ENCODE measurements at places on chromosomes 2 and 18.

DNA sequence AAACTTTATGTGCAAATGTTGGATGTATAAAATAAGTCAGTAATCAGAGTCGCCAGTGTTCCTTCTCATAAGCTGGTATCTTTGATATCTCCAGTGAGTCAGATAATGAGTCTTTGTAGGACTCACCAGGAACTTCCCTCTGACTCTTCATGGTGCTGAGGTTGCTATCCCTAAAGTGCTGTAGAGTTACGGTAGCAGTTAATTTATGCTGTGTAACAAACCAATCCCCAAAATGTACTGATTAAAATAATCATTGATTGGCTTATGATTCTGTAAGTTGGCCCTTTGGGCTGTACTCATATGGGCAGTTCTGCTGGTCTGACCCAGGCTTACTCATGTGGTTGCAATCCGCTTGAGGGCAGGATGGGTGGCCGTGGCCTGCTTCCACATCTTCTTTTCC is 43.8 kb downstream of the MAIP1 start:
- DNase-seq: no peak

DNA sequence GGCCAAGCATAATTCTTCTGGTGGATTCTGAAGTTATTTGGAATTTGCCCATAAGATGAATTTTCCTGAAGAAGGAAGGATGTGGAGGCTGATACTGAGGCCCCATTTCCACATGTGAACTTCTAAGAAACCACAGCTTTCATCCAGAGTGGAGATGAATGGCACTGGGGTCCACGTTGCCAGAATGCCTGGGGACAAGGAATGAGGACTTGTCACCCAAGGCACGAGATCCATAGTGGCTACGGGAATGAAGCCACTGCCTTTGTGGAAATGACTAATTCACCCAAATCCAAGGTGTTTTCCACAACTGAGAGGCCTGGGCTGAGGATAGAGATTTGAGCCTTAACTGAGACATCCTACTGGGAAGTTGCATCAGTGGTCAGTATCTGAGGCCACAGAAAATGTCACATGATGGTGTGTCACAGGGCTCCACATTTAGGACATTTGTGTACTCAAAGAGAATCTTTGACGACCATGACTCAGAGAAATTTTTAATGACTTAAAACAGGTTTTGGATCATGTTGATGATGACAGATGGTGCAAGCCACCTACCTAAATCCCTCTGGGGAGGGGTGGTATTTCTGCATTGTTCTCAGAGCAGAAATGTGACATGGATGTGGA is 286.1 kb downstream of the SOX11 start:
- no peak for DNase-seq

GRCh38 chr2:230053753-230054478 is 14.8 kb downstream of the SLC16A14 start:
- DNase-seq: peak; percentile 43

GRCh38 chr18:76364282-76365259 is 130.5 kb downstream of the ZNF516 start:
- DNase-seq: no peak

GRCh38 chr18:32324181-32324580 is 134.3 kb downstream of the MEP1B start:
- peak; percentile 66 for DNase-seq

DNA sequence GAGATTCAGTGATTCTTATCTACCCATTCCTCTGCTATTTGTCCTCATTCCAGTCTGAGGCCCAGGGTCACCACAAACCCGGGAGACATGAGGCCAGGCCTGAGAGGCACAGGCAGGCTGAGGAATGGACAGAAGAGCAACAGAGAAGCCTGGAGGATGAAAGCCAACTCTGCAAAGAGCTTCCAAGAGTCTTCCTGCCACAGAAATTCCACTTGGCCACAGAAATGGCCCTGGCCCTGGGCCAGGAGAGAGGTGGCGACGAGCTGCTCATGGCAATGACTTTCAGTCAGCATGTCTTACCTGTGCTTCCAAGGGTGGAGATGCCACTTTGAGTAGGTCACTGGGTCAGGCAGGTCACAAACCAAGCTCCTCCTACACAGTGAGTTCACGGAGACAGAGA is 155.3 kb upstream of the PKDCC start:
- no peak for DNase-seq

DNA sequence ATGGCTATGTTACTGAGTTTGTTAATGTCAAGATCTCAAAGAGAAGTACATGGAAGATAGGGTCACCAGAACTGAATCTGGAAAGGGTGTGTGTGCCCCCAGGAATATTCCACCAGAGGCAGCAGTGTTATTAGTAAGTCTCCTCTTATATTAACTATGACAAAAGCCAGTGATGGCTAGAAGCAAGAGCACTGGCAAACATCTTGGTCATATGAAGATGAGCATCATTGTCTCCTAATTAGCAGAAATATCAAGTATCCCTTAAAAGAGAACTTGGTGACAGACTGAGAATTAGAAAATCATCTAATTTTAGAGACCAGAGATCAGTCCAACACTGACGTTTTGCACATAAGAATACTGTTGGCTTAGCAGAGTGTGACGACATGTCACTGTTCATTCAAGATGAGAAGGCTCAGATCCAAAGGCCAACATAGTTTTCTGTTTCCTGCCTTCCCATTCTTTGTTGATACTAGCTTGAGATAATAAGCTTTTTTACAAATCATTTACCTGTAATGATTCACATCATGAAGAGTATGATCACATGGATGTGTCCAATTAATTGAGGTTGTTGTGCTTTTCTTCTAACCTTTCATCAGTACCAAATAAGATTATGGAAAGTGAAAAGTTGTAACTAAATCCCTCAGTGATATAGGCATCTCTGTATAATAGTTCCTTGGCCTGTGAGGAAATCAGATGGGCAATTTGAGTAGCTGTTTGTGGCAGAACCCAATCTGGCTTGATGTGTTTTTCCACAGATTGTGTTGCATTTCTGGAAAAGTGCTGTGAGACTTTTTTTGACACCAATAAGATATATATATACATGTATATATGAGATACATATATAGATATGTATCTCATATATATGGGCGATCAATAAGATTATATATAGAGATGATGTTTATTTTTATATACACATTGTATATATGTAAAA is 44.5 kb downstream of the MAPRE2 start:
- DNase-seq: no peak

DNA sequence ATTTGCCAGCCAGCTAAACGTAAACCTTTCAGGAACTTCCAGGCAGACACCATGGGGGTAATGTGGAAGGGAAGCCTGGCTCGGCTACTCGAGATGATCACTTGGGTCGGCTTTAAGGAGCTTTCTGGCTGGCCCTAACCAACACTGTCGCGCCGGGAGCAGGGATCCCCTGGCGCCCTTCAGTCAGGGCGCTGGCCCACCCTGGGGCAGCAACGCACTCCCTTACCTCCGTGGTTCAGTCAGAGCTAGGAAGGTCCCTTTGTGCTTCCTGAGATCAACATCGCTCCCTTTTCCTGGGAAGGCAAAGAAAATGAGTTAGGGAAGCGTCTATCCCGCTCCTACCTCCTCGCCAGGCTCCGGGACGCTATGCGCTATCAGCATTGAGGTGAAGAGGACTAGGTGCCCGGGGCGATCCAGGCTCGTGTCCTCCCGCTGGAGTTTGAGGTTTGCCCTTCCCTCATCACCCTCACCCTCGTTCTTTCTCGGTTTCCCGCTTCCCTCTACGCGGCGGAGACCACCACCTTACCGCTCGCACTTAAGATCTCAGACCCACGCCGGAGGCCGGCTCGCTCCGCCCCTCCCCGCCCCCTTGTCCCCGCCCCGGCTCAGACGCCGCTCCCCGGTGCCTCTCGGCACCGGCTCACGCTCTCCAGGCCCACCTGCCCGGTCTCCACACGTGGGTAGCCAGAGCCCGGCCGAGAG is 449 bp upstream of the ATRAID start:
- no peak for DNase-seq

- DNase-seq: no peak
Observed at GRCh38 chr2:22494156-22494555, 890.8 kb upstream of the KLHL29 start.

GRCh38 chr2:147394179-147394790 is 450.5 kb upstream of the ACVR2A start:
- DNase-seq: no peak

- DNase-seq: no peak
Observed at GRCh38 chr18:8324343-8325065, 284.7 kb upstream of the RAB12 start.

GRCh38 chr2:134161170-134161547 is 92.7 kb upstream of the MGAT5 start:
- no peak for DNase-seq

DNA sequence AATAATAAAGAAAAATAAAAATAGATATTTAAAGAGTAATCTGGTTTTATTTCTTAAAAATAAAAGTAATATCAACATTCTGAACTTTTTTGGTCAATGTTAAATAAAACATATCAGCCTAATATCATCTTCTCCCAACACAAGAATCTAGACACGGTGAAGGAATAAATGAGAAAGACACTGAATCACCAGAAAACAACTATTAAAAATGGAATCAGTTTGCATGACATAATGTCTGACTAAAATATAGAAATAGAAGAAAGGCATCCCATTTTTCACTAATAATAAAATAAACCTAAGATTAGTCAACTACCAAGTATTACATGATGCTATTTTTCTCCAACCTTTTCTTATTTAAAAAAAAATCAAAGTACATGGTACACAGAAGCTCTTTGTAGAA is 30.8 kb upstream of the TNFAIP6 start:
- no peak for DNase-seq

GRCh38 chr2:46304635-46305034 is 7.4 kb downstream of the EPAS1 start:
- no peak for DNase-seq

DNA sequence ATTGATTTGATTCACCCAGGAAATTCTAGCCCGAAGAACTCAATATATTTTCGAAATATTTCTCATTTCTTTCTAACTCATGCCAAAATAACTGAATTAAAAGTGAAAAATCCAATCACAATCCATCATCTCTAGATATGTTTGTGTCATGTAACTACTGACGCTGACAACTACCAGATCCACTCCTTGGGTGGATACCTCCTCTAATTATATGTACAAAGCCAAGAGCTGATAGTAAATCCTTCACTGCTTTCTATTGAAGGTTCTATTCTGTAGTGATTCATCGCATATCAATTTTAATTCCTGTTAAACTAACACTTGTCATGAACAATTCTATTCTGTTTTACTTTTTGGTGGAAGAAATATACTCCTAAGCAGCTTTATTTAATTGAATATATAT is 1056.6 kb upstream of the NXPH2 start:
- no peak for DNase-seq

DNA sequence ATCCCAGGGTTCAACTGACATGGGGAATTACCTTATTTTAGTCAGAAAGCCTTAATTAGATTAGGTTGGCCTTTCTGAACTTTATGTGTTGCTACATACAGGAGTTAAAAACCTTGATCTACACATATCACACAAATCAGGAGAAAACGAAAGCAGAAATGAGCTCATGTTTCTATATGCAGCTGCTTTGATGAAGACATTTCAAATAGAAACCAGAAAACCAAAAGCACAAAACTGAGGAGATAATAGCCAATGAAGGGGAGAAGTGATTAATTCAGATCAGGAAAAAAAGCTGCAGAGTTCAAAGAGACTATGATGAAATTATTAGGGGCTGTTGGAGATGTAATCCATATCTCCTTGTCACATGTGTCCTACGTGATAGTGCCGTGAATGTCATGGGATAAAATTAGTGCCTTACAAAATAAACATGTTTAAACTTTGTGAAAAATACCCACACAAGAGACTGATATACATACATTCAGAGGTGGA is 255.0 kb downstream of the CAMKMT start:
- peak; percentile 17 for DNase-seq

- peak; percentile 88 for DNase-seq
Observed at GRCh38 chr2:1791685-1792435, 47.5 kb upstream of the PXDN start.

DNA sequence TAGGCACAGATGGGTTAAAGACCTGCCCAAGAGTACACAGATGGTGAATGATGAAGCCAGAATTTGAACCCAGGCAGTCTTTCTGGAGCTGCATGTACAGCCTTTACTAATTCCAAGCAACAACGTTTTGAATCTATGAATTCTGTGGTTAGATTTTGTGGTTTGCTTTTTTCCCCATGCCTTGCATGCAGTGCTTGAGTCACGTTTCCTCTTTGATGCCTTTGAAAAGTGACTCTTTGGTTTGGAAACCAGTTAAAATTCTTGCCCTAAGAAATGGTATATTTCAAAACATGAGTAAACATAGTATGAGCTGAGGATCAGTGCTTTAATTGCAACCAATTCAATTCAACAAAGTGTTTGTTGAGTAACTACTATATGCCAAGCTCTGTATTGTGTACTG is 48.2 kb upstream of the PPM1B start:
- peak; percentile 81 for DNase-seq

DNA sequence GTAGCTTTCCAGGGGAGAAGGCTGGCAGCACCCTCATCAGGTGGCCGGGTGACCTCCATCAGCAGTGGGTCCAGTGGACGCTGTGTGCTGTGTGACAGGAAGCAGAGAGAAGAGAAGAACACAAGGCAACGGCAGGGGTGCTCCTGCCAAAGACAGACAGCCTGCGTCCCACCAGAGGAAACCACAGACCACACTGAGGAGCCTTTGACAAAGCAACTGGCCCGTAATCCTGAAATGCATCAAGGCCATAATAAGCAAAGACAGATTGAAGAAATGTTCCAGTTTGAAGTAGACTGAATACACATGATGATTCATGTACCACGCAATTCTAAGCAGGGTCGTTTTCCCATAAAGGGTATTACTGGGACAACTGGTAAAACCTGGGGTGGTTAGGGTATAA is 172.4 kb downstream of the FBXO15 start:
- no peak for DNase-seq

DNA sequence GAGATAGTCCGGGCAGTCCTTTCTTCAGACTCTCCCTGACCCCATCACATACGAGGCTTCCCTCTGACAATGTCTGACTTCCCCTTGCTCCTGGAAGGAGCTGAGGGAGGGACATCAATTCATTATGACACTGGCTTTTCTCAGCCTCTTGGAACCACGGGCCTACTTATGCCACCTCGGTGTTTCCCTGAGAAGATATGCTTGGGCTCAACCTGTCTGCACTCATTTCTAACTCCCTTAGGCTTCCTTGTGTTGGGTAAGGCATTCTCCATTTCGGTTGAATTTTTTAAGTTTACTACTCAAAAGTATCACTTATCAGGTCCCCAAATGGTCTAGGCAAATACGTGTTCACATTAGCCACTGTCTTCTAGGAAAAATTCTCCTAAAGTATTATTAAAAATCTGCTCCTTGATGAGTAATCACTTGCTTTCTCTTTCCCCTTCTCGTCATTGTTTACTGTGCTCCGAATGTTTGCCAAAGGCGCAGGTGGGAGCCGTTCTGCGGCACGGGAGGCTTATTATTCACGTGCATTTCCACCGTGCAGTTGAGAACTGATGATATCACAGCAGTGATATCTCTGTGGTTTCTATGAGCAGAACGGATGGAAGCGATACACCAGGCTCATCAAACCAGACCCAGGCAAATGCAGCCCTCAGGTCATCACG is 33.1 kb downstream of the ARL4C start:
- DNase-seq: no peak

- DNase-seq: no peak
Observed at GRCh38 chr2:203873921-203874631, 6.5 kb downstream of the CTLA4 start.

- no peak for DNase-seq
Observed at GRCh38 chr2:226466124-226466523, 333.5 kb downstream of the IRS1 start.
